ENCODE measurements at places on chromosomes 5 and 9.

GRCh38 chr9:37953775-37954437 is 50.0 kb upstream of the SLC25A51 start:
- DNase-seq: peak; percentile 66

DNA sequence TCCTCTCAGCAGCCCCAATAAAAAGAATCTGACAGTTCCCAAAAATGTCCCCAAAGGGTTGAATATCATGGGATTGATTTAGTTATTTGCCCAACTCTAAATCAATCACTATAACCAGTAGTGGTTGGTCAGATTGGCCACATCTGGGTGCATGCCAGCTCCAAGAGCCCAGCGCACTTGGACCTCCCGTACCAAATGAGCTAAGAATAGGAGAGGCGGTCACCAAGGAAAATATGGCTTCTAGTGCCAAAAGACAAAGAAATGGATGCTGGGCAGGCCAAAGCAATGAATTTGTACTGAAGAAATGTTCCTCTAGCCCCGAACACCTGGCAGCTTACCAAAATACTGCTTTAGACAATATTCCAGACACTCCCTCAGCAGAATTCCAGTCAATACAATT is 80.3 kb downstream of the RCL1 start:
- DNase-seq: no peak

DNA sequence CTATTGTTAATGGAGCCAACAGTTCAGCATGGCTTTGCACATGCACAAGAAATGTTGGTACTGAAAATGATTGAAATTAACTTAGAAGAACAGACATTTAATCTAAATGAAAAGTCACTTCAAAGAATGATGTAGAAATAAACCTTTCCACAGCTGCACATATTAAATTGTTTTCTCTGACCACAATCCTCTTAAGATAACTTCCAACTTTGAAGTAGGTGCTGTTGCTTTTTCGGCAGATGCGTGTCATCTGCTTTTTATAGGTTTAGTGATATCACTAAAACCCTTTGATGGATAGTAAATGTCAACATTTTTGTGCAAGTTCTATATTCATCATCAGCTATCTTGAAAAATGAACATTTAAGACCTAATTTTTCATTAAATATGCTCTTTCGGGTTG is 25.3 kb upstream of the SLC1A3 start:
- DNase-seq: no peak

DNA sequence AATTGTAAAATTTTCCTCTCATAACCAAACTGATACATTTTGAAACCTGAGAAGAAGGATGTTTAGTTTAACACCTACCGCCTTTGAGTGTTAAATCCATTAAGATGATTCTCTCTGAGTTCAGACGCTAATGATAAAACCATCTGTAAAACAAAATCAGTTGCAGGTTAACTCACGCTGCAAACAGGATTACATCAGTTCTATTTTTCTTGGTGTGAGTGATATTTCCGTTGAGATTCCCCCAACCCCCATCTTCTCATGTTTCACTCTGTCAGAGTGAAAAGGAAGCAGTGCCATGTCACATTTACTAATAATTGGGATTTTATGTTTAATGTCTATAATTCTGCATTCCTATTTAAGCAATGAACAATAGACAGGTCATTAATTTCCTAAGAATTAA is 146.5 kb downstream of the FANCC start:
- DNase-seq: peak; percentile 12

GRCh38 chr5:97888439-97888838 is 705.4 kb upstream of the RIOK2 start:
- DNase-seq: peak; percentile 10

DNA sequence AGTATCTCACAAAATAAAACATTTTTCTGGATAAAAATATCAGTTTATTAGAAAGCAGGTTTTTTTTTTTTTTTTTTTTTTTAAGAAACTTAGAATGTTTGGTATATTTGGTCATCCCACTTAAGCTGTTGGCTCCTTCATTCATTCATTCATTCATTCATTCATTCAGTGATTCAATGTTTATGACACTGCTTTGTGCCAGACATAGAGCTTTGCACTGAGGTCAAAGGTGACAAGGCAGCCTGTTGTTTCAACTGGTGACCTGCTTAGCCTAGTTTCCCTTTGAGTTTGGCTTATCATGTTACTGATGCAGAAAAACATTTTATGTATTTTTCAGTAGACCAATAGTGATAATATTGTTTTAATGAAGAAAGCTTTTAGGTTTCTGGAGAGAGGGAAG is 23.5 kb downstream of the CPEB4 start:
- DNase-seq: no peak

DNA sequence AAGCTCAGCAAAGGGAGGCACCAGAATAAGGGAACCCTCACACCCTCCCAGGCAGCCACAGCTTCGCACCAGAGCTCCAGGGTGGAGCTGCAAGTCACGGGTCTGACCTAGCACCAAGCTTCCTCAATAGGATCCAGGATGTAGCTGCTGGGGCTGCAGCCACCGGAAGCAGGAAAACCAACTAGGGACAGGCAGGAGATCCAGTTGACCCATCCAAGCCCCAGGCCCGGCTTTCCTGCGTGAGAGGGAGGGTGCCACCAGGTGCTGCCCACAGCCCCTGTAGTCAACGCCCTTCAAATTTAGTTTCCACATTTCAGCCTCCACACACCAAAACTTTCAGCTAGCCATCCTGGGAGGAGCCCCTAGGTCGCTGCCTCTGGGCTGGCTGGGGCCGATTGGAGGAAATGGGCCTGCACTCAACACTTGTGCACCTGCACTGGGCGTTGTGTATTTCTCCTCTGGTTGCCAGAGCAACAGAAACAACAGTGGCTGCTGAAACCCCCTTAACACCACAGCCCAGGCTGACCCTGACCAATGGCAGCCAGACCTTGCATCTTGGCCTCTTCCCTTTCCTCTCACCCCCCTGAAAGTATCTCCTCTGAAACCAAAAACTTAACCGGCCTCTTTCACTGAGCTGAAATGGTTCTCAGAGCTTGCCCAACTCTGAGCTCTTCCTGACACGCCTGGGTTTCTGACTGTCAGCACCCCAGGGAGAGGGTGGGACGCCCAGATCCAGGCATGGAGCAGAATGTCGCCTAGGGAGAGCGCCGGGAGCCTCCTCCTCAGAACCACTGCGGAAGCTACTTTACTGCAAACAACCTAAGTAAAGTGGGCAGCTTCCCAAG is 226.5 kb upstream of the MAP3K1 start:
- DNase-seq: peak; percentile 52

Data from activated naive CD4-positive, alpha-beta T cell treated with anti-CD3 and anti-CD28 coated beads for 36 hours (primary cell).